Uterine smooth muscle cell (primary cell): ENCODE measurements at places on chromosomes 11 and 22. TPM values are rescaled to one million over a fixed set of nuclear protein-coding genes. Genes with fewer than 3 reads are reported as not detected.

Gene KRTAP5-7
- total RNA-seq, result 0.11 TPM in 1 of 2 replicates, not detected in the other

Gene SPI1
- not detected in 2 replicates for total RNA-seq

Gene SUN2
- total RNA-seq, result 93.1 and 145 TPM in 2 replicates

Gene OR6T1
- not detected in 2 replicates for total RNA-seq

Gene HTR3B
- total RNA-seq, result not detected in 2 replicates

Gene RBM4B
- 21.4 and 22.9 TPM in 2 replicates for total RNA-seq

Gene LRRC4C
- total RNA-seq, result under 0.01 and 0.11 TPM in 2 replicates

Gene KRTAP5-8
- not detected in 2 replicates for total RNA-seq

Gene VWA5A
- 10.5 and 11.8 TPM in 2 replicates for total RNA-seq

Gene TMEM135
- 19.7 and 20.0 TPM in 2 replicates for total RNA-seq

Gene TRPC6
- 1.00 and 1.3 TPM in 2 replicates for total RNA-seq

Gene NOX4
- 4.0 and 6.7 TPM in 2 replicates for total RNA-seq

Gene OR2AG2
- total RNA-seq, result 0.12 and 0.55 TPM in 2 replicates

Gene SCGB1C1
- total RNA-seq, result not detected in 2 replicates

Gene PLAAT4
- total RNA-seq, result 4.2 and 9.9 TPM in 2 replicates

Gene RCOR2
- 2.0 TPM in 2 replicates for total RNA-seq

Gene KRTAP5-2
- total RNA-seq, result not detected in 2 replicates

Gene NAALADL1
- total RNA-seq, result 24.7 and 31.5 TPM in 2 replicates

Gene MPPED2
- total RNA-seq, result under 0.01 and 0.22 TPM in 2 replicates

Gene DEPDC7
- 6.6 and 7.9 TPM in 2 replicates for total RNA-seq

Gene SLC6A5
- not detected in 2 replicates for total RNA-seq

Gene OR52I2
- total RNA-seq, result under 0.01 TPM in 1 of 2 replicates, not detected in the other

Gene FGF3
- total RNA-seq, result not detected in 2 replicates

Gene HBG1
- total RNA-seq, result not detected in 2 replicates

Gene ALG8
- total RNA-seq, result 24.6 and 44.0 TPM in 2 replicates

Gene HEPN1
- not detected in 2 replicates for total RNA-seq

Gene SEZ6L
- total RNA-seq, result not detected in 2 replicates
